Stimulated activated CD8-positive, alpha-beta memory T cell treated with anti-CD3 and anti-CD28 coated beads, Interleukin-12 subunit alpha, Interleukin-12 subunit beta, amount 100 ng/mL, for 4 hours (primary cell): ENCODE measurements at places on chromosomes 5 and 9.

- no peak for DNase-seq
Observed at GRCh38 chr5:67748165-67748690, 467.3 kb upstream of the PIK3R1 start.

DNA sequence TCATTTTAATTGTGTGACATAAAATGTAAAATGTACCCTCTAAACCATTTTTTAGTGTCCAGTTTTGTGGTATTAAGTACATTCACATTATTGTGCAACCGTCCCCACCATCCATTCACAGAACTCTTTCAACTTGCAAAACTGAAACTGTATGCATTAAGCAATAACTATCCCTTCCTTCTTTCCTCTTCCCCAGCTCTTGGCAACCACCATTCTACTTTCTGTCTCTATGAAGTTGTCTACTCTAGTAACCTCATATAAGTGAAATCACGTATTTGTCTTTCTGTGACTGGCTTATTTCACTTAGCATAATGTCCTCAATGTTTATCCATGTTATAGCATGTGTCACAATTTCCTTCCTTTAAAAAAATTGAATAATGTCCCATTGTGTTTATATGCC is 142.4 kb downstream of the C9orf152 start:
- no peak for DNase-seq

DNA sequence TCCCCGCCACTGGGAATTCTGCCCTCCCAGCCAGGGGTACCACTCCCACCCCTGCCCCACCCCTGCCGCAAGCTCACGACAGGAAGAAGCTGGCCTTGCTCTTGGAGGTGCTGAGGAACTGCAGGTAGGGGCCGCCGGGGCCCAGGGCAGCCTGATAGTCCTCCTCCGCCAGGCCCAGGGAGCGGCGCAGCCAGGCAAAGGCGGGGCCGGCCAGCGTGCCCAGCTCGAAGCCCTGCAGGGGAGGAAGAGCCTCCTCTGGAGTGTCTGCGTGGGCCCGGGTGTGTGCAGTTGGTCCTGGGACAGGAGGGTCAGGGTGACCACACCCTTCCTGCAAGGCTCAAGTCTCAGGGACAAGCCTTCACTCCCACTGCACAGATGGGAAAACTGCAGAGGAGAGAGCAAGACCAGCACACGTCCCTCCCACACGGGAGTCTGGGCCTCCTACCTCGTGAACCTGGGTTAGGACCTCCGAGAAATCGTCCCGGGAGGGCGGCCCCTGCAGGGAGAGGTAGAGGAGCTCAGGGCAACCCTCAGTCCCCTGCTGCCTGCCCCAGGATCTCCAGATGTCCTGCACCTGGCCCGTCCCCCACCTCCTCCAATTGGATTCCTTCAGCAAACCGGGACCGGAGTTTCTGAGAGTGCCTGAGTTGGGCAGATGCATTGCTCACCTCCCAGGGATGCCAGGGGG is 2.4 kb downstream of the PIP5KL1 start:
- DNase-seq, result no peak

GRCh38 chr5:138275379-138275782 is 960 bp upstream of the GFRA3 start:
- DNase-seq, result no peak

DNA sequence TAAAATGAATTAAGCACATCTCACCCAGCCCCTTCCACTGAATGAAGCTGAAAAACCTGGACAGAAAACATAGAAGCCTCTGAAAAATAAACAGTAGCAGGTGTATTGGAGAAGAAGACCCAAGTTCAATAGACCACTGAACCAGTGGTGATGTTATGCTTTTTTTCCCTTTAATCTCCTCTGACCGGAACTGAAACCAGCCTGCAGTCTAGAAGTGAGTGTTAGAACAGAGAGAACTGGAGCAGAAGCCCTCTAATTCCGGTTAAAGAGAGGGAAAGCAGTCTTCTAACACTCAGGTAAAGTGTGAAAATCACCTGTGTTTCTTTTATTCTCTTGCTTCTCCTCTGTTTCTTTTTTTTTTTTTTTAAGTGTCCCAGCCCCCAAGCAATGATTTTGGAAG is 83.5 kb upstream of the CCL21 start:
- no peak for DNase-seq

DNA sequence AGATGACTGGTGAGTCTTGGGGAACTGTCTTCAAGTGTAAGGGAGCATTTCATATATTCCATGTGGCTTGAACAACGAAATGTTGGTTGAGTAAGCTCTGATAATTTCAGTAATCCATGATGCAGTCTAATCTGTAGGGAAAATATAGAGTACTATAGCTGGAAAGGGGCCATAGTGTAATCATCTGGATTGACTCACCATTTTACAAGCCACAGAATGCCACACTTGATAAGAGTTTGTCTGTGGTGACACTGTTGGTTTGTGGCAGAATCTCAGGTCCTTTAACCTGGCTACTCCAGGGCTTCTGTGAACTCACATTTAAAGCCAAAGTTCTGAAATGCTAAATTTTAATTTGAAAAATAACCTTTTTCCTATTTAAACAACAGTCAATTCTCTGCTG is 16.3 kb upstream of the MAML1 start:
- DNase-seq, result no peak

DNA sequence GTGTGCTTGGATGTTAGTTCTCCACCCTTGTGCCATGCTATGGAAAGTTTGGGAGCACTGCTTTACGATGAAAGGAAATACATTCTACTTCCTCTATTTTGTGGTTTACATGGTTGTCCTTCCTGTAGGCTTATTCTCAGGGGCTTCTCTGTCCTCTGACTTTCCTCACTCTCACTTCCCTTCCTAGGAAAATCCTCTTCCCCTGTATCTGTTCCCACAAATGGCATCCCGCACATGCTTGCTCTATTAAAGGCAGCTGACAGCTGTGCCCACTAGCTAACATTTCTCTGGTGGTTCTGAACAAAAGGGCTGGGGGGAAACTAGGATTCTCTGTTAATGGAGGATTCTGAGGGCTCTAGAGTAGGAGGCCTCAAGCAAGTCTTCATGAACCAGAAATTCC is 52.4 kb downstream of the FAM170A start:
- DNase-seq, result no peak

DNA sequence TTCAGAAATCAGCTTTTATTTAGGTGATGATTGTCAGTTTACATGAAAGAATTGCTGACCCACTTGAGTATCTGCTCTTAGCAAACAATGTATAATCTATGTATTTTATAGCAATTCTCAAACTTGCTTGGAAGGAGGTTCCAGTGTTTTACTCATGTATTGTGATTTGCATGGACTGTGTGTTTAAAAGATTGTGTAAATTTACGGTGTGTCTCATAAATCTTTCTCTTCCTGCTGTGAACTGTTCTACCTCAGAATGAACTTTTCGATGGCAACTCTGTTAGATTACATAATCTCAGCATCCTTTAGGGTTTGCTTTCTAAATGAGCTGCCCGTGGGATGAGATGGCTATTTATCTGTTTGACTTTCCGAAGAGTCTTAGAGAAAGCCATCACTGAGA is 122.5 kb downstream of the MEF2C start:
- DNase-seq, result no peak

DNA sequence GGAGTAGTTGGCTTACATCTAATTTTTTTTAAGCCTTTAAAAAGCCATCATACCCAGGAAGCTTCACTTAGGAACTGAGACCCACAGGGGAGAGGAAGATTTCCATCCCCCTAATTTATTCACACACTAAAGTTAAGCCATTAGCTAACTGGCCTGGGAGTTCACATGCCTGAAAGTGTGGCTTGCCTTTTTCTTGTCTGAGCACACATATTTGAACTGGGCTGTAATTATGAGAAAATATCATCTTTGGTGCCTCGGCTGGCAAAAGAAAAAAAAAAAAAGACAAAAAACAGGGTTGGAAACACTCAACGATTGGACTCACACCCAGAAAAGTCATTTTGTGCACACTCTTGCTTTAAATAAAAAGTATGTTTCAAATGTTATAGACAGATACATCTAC is 847.3 kb downstream of the MAT2B start:
- DNase-seq, result no peak

DNA sequence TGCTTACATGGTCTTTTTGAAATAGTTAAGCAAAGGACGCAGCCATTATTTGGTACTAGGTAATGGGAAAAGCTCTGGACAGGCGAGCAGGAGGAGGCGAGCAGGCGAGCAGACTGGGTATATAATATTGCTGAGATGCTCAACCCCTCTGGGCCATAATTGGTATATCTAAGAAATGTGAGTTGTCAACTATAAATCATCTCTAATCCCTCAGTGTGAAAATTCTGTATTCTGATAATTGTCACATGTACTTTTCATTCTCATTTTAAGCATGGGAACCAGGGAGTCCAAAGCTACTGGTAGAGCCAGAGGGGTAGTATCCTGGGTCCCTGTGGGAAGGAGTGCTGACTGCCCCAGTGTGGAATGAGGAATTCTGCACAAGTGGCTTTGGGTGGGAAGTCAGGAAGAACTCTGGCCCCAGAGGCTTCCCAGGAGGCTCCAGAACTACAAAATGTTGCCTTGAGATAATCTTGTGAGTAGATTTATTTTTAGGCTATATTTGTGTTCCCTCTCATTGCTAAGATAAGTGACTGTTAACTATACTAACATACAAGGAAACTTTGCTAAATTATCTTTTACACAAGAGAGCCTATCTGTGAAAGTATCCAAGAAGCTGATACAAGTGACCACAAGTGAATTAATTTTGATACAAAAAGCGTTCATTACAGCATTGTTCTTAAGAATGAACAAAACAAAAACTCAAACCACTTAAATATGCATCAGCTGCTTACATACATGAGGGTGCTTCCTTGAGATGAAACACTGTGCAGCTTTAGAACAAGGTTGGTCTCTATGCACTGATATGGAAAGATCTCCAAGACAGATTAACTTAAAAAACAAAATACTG is 70.5 kb upstream of the TNFAIP8 start:
- DNase-seq, result no peak

DNA sequence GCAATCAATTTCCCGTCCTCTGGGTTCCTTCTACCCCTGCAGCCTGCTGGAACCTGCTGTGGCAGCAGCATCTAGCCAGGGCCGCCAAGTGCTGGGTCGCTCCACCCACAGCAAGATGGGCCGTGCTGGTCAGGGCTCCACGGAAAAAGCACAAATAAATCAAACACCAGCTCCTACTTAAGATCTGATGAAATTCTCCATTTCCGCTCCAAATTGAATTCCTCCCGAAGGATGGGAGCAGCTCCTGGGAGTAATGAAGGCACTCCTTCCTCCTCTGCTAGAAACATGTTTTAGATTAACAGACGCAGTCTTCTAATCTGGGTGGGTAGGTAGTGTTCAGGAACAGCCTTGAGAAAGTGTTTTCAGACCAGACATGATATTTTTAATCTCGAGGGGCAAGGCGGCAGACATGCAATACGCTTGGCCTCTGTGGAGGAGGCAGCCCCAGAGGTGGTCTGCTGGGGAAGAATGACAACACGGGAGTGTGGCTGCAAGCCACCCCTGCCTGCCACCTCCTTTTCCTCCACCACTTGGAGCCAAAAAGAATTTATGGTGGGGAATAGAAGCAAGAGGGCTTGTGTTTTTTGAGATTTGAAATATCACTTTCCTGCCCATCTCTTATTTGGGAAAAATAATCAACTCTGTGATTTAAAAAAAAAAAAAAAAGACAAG is 194.1 kb downstream of the AOPEP start:
- no peak for DNase-seq

DNA sequence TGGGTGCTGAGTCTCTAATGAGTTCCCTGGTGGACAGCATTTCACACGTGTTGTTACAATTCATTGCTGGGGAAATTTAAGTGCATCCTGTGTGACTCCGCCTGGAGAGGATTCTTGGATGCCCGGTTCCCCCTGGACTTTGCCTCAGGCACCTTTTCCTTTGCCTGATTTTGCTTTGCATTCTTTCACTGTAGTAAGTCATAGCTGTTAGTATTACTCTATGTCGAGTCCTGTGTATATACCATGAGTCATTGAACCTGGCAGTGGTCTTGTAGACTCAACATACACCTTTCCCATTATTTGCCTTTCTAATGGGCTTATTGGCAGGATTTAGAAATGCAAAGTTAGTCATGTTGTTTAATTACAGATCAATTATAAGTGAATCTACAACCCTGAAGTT is 81.9 kb upstream of the DHFR start:
- no peak for DNase-seq

DNA sequence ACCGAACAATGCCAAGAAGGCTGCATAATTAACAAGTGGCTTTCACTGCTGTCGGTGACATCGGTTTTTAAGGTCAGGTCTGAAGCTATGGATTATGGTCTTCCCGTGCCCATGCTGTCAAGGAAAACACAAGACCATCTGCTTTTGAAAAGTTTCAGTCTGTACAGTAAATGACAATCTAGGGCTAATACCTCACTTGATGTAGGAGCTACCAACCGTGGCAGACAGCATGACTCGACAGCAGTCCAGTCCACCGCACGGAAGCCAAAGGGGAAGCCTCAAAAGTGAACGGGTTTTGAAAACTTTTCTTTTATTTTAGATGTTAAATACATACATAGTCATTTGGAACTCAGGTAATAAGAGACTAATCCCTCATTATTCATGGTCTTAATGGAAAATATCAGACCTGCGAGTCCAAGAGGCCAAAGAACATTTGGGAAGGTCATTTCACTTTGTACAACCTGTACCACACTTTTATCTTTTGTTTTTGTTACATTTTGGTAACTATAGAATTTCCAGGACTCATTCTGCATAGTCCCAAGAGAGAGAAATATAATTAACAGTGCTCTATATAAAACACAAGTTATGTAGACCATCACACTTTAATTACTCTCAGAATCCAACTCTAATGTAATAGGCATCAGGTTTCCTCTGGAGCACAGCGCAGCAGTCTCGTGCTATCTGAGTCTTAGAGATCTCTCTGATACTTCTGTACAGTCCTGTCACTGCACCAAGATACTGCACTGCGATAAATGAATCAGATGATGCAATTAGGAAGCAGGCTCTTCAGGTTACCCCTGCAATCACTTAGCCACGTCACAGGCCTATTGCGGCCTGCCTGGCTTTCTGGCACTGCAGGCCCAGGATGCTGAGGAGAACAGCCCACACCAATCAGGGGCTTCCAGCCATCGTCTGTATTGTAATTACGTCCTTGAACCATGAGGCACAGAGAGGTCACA is 184.9 kb downstream of the FANCC start:
- DNase-seq, result no peak

DNA sequence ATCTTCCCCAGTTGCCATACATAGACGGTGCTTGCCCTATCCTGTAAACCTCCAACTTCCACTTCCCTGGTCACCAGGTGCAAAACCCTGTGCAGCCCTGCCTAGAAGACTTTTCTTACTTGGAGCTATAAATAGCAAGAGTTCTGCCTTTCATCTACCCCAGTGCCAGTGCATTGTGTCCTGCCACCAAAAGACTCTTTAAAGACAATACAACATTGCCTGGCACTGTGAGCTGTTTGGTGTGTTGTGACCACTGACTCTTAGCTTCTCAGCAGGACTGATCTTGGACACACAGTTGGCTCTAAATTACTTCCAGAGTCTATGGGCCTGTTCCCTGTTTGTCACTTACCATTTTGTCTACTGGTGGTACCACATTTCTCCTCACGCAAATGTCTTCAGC is 608.1 kb downstream of the CDH9 start:
- DNase-seq, result no peak

DNA sequence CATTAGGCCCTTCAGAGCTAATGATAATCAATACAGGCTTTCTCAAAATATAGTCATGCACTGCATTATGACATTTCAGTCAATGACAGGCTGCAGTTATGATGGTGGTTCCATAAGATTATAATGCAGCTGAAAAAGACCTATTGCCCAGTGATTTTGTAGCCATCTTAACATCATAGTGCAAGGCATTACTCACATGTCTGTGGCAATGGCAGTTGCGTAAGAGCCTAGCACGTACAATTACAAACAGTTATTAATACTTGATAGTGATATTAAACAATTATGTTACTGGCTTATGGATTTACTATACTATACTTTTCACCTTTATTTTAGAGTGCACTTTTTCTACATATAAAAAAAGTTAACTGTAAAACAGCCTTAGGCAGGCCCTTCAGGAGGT is 214.8 kb downstream of the ISL1 start:
- no peak for DNase-seq

GRCh38 chr9:137370865-137371520 is 52.0 kb downstream of the EXD3 start:
- no peak for DNase-seq
